ENCODE measurements at places on chromosomes 4 and X.

DNA sequence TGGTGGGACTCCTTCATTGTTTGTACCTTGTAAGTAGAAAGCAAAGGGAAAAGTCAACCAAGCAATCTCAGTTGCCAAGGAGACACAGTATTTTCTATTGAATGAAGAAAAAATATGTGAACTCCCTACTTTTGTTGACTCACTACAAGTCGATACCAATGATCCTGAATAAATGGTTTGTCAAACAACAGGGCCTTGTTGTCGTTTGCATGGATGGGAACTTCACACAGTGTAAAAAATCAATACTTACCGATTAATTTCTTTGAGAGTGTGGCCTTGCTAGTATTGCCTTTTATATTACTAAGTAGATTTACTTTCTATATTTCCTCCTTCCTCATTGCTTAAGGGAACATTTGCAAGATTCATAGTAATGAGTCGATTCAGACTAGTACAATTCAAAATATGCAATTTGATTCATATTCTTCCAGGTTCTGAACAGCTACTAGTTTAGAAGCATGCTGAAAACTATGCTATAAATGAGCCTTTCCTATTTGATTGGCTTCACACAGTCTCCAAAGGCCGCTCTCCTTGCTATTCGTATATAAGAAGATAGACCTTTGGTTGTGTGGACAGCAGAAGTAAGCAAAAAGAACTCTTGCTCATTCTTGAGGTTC, 108.0 kb downstream of the ZNF330 start:
- no peak for DNase-seq

DNA sequence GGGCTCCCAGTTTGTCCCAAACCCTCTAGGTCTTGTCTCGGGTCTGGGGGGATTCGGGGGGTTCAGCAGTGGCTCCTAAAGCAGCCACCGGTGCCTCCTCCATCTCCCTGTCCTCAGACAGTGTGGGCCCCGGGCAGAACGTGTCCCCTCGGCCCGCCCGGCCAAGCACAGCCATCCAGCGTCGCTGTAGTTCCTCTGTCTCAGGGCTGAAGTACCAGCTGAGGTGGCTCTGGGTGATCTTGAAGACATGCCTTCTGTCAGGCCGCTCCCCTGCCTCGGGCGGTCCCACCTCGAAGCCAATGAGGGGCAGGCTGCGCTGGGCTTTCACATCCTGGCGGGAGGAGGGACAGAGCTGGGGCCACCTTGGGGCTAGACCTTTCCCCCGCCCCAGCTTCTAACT, 5.9 kb downstream of the TSR2 start:
- DNase-seq = no peak

DNA sequence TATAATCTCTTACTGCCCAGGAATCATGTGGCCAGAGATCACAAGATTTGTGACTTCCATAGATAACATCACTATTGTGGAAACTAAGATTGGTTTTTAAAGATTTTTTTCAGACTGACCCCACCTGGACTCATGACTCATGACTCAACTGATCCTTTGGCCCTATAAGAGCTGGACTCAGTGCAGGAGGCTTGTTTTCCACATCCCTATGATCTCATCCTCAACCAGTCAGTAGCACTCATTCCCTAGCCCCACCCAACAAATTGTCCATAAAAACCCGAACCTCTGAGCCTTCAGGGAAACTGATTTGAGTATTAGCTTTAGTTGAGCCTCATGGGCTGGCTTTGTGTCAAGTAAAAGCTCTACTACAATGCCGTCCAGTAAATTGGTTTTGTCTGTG, 7.9 kb upstream of the NOCT start:
- DNase-seq = no peak

- no peak for DNase-seq
These were observed 2.5 kb downstream of the TENM3 start for GRCh38 chr4:182245541-182246215.

DNA sequence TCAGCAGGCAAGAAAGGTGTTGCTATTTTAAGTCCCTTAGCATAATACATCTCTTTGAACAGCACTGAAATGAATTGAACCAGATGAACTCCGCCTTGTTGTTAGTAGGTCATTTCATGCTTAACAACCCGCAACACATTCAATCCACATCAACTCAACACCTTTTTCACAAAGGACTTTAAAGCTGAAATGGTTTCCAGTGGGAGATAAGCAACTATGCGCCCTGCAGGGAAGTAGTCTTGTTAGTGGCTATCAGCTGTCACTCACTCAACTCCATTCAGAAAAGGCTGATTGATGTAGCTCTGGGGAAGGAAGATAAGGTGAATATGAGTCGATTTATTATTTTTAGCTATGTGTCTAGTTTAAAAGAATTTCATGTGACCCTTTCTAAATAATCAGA, 46.0 kb downstream of the ATP8A1 start:
- no peak for DNase-seq

DNA sequence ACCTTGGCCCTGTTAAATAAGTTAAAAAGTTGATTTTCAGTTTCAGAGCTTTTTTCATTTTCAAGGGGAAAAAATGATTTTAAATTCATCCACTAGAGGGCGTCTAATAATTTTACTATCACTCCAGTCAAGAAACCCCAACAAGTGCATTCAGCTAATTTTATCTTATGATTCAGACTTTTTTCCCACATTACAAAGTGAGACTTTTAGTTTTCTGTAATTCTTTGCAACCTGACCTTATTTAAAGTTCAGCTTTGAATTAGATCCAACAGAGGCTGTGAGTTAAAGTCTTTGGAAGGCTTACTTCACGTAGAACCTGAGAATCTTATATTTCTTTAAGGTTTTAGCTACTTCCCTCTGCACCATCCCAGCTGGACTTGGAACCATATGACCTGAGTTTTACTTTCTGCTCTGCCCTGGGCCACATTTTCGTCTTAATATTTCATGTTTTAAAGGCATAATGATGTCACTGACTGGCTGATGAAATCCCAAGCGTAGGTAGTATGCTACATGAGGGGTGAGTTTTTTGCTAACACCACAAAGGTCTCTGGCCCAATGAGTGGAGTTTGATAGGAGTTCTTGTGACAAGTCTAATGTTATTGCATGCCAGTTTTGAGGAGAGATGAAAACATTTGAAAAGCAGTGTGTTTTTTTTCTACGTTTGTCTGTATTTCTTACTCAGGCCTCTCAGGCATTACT, 7.2 kb downstream of the GNRHR start:
- DNase-seq = no peak

DNA sequence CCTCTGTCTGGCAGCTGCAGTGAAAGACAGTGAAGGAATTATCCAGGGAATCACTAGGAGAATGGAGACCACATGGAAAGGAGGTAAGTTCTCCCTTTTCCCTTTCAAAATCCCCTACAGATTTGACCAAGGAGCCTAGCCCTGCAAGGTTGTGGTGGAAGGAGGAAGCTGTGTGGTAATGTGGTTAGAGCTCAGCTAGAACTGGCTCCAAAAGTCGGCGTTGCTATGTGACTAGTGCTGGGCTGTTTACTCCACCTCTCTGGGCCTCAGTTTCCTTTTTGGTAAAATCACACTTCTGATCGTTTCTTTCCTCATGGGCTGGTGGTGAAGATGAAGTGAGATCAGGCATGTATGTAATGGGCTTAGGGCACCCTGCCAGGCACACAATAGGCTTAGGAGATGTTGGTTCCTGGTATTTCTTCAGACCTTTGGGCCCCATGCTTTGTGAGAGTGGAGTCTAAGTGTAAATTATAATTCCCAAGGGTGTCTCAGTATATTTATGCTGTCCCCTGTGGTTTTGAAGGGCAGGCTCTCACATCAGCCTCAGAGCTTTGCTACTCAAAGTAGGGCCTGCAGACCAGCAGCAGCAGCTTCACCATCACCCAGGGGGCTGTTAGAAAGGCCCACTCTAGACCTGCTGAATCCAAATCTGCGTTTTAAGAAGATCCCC, 183.7 kb upstream of the BCOR start:
- no peak for DNase-seq

- no peak for DNase-seq
These were observed 68.5 kb downstream of the GALNT7 start for GRCh38 chr4:173237152-173237551.

GRCh38 chrX:18681996-18682395, 10.1 kb upstream of the RS1 start:
- no peak for DNase-seq

- DNase-seq = no peak
These were observed 2759.2 kb downstream of the ARAP2 start for GRCh38 chr4:33485111-33485510.

GRCh38 chr4:167581449-167581965, 347.2 kb upstream of the SPOCK3 start:
- no peak for DNase-seq

- DNase-seq = peak; percentile 51
These were observed 8.6 kb downstream of the TCEAL7 start for GRCh38 chrX:103338663-103339062.

DNA sequence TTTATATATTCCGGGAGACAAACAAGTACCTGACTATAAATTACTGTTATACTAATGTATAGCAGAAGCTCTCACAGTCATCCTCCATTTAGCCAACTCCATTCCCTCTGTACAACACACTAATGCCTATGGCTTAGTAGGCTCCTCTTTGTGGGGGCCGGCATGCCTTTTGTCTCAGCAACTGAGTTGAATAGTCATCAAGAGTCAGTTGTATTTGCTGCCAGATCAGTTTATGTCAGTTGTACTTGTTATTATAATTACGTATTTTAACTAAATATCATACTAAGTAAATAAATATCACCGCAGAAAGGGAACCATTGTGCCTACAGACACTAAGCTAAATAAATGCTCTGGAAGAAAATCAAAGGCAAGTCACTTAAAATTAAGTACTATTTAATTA, 9.9 kb downstream of the PRMT9 start:
- no peak for DNase-seq

DNA sequence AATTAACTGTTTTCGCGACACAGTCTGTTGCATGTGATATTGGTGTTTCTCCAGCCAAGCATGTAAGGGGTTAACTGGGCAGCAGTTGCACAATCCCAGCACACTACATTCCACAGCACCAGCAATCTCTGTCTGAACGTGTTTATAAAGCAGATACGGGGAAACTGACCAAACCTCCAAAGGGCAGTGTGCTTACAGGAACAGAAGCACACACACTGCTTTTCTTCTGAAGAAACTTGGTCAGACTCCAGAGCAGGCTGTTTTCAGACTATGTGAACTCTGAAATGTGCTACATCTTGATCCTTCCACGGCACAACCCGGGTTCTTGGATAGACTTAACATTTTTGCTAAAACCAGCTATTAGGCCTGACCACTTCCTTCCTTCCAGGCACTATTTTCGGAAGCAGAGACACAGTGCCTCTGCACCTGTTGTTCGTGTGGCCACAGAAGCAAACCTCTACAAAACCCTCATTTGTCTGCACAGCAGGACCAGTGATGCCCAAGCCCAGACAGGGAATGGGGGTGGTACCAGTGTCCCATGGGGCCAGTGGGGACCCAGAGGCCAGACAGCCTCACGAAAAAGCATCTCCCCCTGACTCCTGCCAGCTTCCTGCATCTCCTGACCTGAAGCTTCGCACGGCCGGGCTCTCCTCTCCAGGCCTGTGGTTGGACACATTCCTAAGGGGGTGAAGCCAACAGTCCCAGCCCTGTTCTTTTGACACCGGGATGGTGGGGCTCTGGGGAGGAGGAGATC, 90.1 kb downstream of the IRF2 start:
- DNase-seq = peak; percentile 62

- DNase-seq = no peak
These were observed 61.2 kb downstream of the STK32B start for GRCh38 chr4:5112333-5113095.

GRCh38 chr4:62320612-62321011, 1120.5 kb downstream of the ADGRL3 start:
- no peak for DNase-seq

- DNase-seq = no peak
These were observed 331.1 kb upstream of the MAGEB18 start for GRCh38 chrX:25807022-25807421.

- peak; percentile 62 for DNase-seq
These were observed 61.7 kb downstream of the MAML3 start for GRCh38 chr4:140092094-140092851.

GRCh38 chr4:145808021-145808650, 128.2 kb downstream of the C4orf51 start:
- DNase-seq = no peak

DNA sequence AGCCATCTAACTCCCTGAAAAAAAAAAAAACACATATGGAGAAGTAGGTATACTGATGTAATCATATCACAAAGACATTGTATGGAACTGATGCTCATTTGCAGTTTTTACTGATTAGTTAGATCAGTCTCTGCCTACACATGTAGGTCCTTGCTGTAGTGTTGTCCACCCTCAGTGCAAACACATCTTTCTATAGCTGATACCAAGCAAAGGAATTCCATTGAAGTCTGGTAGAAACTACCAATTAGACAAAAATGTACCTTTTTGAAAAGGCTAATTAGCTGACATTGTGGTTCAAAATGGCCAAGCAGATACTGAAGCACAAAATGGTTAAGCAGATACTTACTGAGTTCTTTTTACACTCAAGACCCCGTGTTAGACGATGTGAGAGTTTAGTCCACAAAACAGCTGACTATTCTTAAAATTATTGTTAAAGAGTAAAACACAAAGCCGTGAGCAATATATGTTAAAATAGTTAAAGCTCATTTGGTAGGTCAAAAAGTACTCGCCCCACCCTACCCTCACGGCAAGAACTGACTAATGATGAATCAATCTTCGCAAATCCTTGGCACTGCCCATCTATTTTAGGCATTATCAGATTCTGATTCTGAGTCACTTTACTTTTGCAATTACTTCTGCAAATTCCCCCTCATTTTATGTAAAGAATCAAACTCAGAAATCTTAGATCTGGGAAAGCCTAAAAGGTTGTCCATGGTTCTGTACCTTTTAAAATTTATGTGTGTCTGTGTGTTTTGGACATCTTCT, 40.4 kb downstream of the COL4A6 start:
- DNase-seq = no peak

GRCh38 chr4:95367824-95368223, 180.9 kb downstream of the UNC5C start:
- no peak for DNase-seq

- no peak for DNase-seq
These were observed 47.3 kb upstream of the NFKB1 start for GRCh38 chr4:102453827-102454226.

DNA sequence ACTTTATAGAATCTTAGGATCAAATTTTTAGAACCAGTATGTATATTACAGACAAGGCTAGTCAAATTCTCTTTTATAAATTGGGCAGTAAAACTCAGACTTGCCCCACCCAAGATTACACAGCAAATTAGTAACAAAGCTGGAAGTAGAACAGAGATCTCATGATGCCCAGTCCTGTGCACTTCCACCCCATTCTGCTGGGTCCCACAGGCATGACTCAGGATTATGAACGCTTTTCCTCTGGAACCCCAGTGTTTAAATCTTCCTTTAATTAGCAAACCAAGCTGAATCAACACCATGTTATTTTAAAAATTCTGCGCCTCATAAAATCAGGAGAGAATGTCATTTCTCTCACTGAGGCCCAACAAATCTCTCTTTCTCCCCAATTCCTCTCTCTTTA, 1.5 kb upstream of the IL13RA2 start:
- no peak for DNase-seq

- DNase-seq = no peak
These were observed 385.2 kb downstream of the BMPR1B start for GRCh38 chr4:95142932-95143331.

GRCh38 chr4:150219841-150220240, 141.6 kb downstream of the DCLK2 start:
- no peak for DNase-seq

GRCh38 chr4:14396183-14396582, 606.1 kb upstream of the CPEB2 start:
- DNase-seq = no peak

GRCh38 chr4:150782921-150783320, 201.0 kb downstream of the MAB21L2 start:
- peak; percentile 10 for DNase-seq

GRCh38 chrX:3232262-3232923, 114.1 kb downstream of the MXRA5 start:
- no peak for DNase-seq
